ENCODE measurements at places on chromosomes 7 and 10. TPM values are rescaled to one million over a fixed set of nuclear protein-coding genes. Genes with fewer than 3 reads are reported as not detected.

CRHR2 gene
- total RNA-seq, result not detected

OR2A42 gene
- not detected for total RNA-seq

MARVELD1 gene
- 37.2 TPM for total RNA-seq

C10orf67 gene
- total RNA-seq, result 0.10 TPM

VGF gene
- 22.7 TPM for total RNA-seq

UCN3 gene
- not detected for total RNA-seq

INA gene
- total RNA-seq, result 26.7 TPM

GJC3 gene
- 0.27 TPM for total RNA-seq

LIPF gene
- not detected for total RNA-seq

PTPRN2 gene
- total RNA-seq, result 0.72 TPM

EFCAB10 gene
- 3.6 TPM for total RNA-seq

PRKRIP1 gene
- total RNA-seq, result 23.1 TPM

SLC39A12 gene
- total RNA-seq, result not detected

RADIL gene
- 1.6 TPM for total RNA-seq

AS3MT gene
- 3.3 TPM for total RNA-seq

PNPLA8 gene
- 14.3 TPM for total RNA-seq

MAT1A gene
- total RNA-seq, result not detected

ADCY1 gene
- 2.2 TPM for total RNA-seq

POM121L12 gene
- total RNA-seq, result not detected

ANKRD2 gene
- total RNA-seq, result 2.5 TPM

Data from A549 treated with CpdA at 1 μM for 4 hours (cell line).